Glomerular endothelial cell (primary cell): ENCODE measurements at places on chromosomes 5 and 9.

GRCh38 chr9:126043681-126044080 is 282.9 kb upstream of the MVB12B start:
- no peak for DNase-seq

DNA sequence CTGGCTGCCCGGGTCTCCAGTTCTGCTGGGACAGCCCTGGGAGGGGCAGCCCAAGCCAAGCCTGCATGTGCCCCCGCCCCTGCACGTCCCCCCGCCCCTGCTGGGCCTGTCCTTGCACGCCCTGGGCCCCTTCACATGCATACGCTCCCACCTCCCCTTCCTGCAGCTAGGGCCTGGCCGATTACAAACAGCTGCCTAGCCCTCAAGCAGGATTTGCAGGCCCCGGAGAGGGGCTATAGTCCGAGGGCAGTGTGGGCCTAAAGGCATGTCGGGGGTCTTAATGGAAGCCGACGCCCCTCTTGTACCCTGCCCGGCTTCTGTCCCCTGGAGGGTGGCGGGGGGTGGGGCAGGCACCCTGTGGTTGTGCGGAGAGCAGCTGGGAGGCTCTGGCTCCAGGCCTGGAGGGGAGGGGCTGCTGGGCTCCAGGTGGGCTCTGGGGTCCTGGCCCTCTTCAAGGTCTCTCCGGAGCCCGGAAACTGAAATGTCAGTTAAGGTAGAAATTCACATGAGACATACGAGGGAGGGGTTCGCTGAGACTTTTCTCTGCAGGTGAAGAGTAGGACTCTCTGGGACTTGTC is 16.9 kb downstream of the COL5A1 start:
- DNase-seq: no peak

GRCh38 chr5:98031926-98032325 is 741.5 kb upstream of the RGMB start:
- DNase-seq: no peak

DNA sequence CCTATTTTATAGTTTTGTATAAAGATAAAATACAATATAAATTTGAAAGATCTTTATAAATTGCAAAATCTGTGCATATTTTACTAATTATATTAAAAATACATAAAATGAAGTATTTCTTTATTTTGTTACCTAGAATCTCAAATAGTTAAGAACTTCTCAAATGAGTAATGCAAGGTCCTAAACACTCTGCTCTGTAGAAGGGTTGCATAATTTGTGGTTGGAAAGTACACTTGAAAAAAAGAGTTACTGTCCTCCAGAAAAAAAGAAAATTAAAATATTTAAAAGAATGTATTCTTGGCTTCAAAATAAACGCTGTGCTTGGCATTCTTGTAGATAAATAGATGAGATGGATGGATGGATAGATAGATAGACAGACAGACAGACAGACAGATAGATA is 428.8 kb upstream of the CDH6 start:
- DNase-seq: no peak

- DNase-seq: no peak
These were observed 124.9 kb upstream of the GRIA1 start for GRCh38 chr5:153365547-153365946.

DNA sequence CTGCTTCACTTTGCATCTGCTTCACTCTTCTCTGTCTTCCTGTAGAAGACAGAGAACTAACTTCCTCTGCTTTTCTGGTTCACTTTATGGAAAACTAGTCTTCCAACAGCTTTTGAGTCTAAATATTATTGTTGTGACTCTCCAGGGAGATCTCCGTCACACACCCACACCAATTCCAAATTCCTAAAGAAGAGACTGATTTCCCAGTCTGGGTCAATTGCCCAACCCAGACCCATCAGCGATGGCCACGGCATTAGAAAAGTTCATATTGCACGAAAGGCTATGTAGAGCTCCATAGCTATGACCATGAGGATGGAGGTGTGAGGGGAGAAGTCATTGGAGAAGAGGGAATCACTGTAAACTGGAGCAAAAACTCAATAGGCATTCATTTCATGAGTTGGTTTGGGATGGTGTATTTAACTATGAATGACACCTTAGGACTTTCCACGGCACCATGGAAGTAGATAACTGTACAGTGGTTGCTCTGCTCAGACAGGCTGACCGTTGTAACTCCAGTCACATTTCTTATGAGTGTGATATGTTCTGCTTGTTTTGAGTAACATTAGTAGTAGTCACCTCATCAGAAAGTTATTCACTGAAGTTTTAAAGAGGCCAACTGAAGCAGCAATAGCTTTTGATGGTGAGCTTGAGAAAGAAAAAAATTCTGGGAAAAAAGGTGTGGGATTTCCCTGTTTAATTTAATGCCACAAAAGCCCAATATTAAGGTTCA is 78.1 kb upstream of the MAMDC2 start:
- no peak for DNase-seq

DNA sequence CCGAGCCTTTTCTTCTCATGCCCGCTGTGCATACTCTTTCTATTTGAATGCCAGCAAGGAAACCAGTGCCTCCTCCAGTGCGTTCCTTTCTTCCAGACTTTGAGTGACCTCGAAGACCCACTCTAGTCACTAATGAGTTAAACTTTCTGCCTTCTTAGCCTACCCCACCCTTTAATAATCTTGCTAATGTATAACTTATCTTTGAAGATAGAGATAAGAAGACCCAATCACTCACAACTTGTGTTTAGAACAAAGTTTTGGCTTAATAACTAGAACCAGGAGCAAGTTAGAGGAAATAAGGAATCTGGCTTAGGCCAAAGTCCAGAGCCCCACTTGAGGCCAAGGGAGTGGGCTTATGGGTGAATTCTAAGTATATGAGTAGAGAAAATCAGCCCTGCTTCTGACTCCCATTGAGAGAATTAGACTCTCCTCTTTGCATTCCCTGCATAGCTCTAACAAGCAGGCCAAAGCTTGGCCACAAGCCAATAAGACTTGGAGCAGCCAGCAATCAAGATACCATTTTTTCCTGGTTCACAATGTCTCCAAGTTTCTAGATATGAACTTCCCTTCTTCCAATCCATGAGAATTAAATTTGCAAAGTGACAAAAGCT is 181.5 kb upstream of the PIK3R1 start:
- no peak for DNase-seq

- no peak for DNase-seq
These were observed 443.9 kb upstream of the KLF4 start for GRCh38 chr9:107933516-107933915.

DNA sequence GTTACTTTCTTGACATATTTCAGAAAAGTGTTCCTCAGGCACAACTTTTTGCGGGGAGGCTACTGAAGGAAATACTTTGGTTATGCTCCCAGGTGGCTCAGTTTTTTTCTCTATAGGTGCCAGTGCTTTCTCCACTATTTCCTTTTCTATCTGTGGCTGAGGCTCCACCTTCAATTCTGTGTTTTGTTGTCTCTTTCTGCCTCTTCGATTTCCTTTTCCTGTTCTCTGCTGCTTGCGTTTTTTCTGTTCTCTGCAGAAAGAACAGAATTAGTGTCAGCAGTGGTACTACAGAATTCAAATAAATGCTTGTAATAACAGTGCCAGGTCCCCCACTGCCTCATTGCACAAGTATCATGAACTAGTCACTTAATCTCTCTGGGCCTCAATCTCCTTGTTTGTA is 7.0 kb downstream of the HEMGN start:
- DNase-seq: no peak

DNA sequence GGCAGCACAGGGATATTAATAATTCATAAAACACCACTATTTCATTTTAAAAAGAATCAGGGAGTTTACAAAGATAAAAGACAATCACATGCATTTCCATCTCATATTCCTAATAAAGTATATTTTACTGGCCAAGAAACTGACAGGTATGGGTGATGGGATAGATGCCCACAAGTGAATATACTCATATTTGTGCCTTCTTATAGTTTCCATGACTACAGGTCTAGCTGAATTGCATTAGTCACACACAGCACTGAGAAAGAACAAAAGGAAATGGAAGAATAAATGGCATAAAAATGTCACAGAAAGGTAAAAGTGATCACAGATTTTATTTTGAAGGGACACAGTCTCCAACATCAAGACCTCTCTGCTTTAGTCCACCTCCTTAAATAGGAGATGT is 193.5 kb downstream of the PLK2 start:
- no peak for DNase-seq

DNA sequence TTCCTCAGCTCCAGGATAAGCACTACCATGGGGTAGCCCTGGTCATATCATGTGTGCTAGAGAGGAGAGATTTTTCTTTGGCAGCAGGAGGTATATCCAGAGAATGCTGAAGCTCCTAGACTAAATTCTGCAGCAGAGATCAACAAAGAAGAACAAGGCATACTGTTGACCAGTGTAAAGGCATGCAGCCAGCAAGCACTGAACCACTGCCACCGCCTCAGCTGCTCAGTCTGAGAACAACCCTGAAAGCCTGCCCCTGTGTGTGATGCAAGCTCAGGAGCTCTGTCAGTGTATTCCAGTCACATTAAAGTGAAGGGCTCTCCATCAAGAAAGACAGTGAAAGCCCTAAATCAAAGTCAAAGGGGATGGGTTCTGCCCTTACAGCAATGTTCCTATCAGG is 439.5 kb upstream of the CD180 start:
- no peak for DNase-seq

DNA sequence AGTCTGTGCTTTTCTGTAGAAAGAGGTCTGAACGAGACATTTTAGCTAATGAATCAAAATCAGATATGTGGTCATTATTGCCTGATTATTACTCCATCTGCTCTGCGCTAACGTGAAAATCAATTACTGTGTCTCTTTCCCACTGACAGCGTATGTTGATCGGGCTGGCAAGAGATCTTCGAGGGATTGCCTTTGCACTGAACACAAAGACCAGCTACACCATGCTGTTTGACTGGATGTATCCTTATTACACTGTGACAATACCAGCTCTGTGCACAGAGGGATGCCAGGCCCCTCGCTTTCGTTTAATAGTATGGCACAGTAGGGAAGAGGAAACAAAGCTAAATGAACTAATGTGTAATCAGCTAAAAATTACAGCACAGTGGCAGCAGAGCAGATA is 103.7 kb upstream of the TLX3 start:
- DNase-seq: no peak

DNA sequence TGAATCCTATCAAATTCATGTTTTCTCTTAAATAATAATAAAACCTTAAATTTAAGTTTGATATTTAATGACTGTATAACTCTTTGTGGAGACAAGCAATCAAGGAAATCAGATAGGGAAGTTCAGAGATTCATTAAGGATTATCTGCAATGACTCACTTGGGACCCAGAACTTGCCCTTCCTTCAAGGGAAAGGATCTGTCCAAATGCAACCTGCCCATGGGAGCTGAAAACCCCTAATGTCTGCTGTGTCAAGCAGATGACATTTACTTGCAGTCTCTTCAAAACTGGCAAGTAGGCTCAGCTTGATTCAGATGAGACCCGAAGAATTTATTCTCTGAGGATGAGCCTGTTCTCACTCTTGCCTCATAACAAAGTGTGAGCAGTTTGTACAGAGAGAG is 1577.6 kb downstream of the EFNA5 start:
- DNase-seq: no peak

DNA sequence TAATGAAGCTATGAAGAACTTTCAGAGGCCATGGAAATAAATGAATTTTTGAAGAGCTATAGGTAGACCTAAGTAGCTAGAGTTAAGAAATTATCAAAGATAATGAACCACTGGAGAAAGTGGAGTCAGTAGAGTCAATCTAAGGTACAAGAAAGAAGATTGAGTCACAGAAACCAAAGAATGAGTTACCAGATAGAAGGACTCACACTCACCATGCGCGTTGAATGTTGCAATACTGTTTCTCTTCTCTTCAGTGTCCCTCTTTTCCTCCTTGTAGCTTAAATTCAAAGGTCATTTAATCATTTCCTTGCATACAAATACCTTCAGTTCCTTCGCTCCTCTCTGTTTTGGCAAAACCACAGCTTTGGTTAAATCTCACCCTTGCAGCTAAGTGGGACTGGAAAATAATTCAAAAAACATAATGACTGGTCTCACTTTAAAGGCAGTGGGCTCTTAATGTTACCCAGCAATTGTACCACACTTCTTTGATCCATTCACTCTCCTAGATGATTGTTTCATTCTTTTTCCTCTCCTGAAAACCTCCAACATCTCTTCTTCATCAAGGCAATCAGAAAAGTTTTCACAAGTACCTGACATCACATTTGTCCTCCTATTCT is 58.3 kb downstream of the NIPBL start:
- no peak for DNase-seq

GRCh38 chr9:129323999-129324553 is 146.0 kb upstream of the IER5L start:
- DNase-seq: no peak

- DNase-seq: peak; percentile 41
These were observed 1.7 kb downstream of the FYB1 start for GRCh38 chr5:39217365-39218281.

DNA sequence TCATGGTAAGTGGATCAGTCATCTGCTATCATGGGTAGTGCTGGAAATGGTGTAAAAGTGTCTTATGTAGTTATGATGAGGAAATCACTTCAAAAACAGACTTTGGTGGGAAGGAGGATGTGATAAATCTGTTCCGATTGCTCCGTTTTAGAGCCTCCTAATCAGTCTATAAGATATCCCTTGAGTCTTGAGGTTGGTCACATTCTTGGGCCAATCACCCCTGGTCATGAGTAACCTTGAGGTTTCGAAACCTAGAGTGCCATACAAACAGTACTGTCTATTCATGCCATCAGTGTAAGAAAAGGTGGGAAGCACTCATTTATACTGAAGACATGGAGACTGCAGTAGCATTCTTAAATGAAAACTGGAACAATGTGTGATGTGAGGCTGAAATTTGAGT is 45.8 kb downstream of the LRRTM2 start:
- no peak for DNase-seq

- no peak for DNase-seq
These were observed 13.3 kb downstream of the NR2F1 start for GRCh38 chr5:93596310-93596675.

DNA sequence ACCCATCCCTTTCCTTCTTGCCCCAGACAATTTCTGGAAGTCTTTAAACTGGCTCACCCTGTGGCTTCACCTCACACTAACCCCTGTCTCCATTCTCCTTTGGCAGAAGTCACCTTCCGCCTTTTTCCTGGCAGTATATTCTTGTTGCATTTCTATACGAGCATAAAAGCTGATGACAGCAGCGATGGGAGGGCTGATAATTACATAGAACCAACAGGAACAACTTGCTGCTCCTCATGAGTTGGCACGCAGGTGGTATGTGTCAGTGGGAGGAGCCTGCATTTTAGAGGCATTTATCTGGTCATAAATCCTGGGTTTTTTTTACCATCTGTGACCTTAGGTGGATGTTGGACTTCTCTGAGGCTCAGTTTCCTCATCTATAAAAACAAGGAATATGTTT is 61.4 kb upstream of the CKMT2 start:
- no peak for DNase-seq

GRCh38 chr9:34403554-34404380 is 27.1 kb upstream of the MYORG start:
- peak; percentile 57 for DNase-seq

DNA sequence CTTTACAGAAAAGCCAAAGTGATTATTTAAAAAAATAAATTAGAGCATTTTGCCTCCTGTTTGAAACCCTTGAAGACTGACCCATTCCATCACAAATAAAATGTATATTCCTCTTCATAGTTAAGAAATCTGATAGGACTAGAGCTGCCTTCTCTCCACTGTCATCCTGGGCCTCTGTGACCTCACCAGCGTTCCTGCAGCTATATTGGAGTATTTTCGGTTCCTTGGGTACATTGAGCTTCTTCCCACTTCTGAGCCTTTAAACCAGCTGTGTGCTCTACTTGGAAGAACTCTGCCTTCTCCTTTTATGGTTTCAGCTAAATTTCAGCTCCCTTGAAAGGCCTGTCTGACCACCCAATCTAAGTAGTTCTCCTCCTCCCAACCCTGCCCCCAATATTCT is 99.1 kb upstream of the ABCA1 start:
- DNase-seq: no peak
